ENCODE measurements at places on chromosomes 11 and 22.

DNA sequence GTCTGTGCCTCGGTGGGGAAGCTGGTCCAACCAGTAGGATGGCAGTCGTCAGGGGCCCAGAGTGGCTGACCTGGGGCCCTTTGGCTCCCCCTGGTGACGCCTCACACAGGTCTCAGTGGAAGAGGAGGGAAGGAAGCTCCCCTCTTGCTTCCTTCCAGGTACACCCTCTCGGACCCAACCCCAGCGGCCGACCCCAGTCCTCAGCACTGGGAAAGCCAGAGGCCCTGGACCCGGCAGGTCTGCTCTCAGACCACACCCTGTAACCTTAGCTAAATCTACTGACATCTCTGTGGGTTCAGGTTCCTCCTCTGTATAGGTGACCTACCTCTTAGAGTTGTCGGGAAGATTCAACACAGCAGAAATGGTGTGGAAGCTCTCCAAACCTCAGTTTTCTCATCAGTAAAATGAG, 3.4 kb upstream of the SCUBE1 start:
- DNase-seq: no peak

DNA sequence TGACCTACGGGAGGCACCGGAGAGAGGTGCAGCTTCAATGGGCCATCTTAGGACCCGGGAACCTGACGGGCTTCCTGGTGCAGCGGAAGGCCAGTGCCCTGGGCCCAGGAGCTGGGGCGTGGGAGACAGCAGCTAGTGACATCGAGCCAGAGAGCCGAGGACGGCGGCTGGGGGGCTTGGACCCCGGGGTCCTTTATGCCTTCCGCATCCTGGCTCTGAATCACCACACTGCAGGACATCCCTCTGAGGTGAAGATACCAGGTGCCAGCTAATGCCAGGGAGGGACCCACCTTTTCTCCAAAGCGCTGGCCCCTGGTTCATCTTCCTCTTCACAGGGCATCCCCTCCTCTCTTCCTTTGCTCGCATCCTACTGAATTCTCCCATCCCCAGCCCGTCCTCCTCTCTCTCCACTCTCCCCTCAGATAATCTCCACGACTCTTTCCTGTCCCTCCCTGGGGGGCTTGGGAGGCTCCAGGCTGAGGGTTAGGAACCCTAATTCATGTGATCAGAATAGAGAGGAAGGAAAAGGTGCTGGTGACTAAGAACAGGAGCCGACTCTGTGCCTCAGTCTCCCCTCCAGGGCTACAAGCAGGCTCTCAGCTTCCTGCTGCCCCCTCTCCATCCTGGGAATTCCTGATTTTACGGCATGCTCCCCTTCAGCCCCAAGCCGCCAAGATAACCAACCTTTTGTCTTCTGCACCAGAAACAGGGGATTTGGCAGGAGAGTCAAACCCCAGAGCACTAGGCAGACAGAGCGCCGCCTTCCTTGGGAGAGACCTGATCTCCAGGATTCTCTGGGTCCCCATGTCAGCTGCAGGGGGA, 8.5 kb downstream of the VSIG10L2 start:
- DNase-seq: no peak

DNA sequence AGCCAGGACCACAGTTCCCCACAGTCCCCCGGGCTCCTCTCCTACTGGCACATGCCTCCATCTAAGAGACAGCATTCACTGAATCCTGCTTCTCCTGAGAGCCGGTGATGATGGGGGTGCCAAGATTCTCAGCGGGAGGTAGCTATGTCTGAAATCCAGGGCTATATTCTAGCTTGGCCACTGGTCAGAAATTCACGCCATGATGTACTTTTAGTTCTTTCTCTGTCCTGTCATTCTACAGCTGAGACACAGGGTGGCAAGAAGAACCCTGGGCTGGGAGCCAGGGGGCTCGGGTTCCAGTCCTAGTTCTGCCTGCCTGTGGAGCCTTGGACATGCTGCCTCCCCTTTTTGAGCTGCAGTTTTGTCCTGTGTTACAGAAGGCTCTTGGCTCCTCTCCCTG, 59.2 kb upstream of the PHOX2A start:
- DNase-seq: no peak

- no peak for DNase-seq
These were observed 20.4 kb downstream of the BIRC2 start for GRCh38 chr11:102367364-102367763.

GRCh38 chr11:104165014-104165413, 1.1 kb upstream of the PDGFD start:
- DNase-seq: no peak

DNA sequence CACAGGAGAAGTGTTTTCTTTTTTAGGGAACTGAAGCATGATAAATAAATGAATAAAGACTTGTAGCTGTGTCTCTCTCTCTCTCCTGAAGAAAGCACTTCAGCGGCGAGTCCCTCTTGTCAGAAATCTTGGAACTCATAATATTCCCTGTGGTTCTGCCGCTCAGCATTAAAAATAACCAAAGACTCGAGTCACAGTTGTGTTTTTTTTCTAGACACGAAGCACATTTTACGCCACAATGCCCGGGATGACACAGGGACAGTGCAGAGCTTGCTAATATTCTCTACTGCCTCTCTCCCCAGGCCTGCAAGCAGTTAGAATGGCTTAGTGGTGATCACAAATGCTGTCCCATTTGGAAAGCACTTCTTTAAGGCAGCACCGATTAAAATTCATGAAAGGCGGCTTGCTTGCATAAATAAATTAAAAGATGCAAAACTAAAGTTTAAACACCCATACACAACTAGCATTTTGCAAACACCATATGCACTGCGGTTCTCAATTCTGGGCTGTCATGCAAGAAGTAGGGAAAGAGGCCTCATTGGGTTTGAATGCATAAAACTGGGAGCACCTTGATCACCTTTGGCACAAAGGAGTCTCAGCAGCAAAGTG, 597.4 kb downstream of the SOX6 start:
- DNase-seq: no peak

DNA sequence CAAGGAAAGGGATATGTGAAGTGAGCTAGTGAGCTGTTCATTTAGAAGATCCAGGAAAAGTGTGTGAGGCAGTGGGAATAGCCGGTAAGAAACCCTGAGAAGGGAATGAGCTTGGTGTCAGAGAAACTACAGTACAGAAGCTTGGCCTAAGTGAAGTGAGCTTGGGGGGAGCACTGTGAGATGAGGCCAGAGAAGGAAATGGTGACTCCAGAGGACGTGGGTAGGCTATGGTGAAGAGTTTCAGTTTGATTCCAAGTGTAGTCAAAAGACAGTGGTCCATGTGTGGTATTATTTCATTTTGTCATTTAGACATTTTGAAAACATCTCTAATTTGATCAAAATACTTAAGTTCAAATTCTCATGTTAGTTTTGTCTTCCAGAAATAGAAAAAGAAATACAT, 77.2 kb downstream of the GRK3 start:
- no peak for DNase-seq

GRCh38 chr11:211295-211694, 3.8 kb downstream of the RIC8A start:
- no peak for DNase-seq

- no peak for DNase-seq
These were observed 534.0 kb upstream of the B3GAT1 start for GRCh38 chr11:134945993-134946392.

GRCh38 chr11:60625262-60625661, 74.2 kb upstream of the MS4A8 start:
- peak; percentile 9 for DNase-seq

GRCh38 chr11:12537778-12538401, 136.3 kb upstream of the TEAD1 start:
- DNase-seq: no peak

DNA sequence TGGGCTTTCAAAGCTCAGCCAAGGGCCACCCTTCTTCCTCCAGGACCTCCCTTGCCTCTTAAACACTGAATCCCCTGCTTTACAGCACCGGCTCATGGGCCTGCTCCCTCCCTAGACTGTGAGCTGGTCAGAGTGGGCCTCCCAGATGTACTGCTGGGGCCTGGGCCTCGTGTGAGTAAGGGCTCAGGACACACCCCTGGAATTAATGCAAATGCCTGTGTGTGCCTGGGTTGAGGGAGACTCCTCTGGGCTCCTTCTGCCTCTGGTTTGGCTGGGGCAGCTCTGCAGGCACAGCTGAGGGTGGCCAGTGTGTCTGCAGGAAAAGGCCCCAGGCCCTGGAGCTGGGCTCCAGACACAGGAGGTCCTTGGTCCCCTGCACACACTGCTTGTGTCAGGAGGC, 24.2 kb downstream of the ALX4 start:
- DNase-seq: no peak

GRCh38 chr11:120272303-120272702, 32.4 kb downstream of the POU2F3 start:
- no peak for DNase-seq

Data from non-pigmented ciliary epithelial cell (primary cell).